T follicular helper cell (primary cell): ENCODE measurements at places on chromosomes 6 and 20.
A peak's percentile ranks its signal among the peaks of the same experiment; 100 is the strongest.

- no peak for DNase-seq
Observed at GRCh38 chr6:162485464-162485863, 242.1 kb downstream of the PRKN start.

DNA sequence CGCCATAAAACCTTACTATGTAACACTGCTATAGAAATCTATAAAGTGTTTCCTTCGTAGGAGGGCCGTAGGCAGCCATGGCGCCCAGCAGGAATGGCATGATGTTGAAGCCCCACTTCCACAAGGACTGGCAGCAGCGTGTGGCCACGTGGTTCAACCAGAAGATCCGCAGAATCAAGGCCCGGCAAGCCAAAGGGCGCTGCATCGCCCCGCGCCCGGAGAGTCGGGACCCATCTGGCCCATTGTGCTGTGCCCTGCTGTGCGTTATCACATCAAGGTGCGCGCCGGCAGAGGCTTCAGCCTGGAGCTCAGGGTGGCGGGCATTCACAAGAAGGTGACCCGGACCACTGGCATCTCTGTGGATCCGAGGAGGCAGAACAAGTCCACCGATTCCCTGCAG, 62.4 kb downstream of the TRIM27 start:
- DNase-seq = no peak

DNA sequence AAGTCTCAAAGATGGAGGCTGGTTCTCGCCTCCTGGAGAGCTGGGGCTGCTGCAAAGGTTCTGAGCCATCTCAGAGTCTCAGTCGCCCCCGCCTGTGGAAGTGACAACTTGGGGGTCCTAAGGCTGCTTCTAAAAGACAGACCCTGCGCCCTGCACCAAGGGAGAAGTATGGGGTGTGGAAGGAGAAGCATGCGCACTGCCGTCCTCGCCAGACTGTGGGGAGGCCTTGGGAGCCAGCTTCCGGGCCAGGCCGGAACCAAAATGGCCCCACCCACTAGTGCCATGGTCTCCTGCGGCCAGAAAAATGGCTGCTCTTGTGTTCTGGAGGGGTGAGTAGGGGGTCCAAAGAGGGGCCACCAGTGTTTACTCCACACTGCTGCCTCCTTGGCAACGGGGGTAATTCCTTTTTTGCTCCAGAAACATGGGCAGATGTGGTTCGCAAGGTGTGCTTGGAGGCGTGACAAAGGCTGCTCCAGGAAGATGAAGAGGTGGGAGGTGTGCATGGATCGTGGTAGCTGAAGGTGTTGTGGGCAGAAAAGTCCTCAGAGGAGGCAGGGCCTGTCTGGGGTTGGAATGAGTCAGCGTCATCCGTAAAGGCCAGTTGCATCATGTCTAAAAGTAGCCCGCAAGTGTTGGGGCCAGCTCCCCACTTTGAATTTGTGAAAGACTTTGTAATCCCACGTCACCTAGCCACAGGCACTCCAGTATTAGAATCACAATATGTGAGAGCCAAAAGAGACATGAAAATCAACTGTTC, 329.8 kb upstream of the SOX4 start:
- no peak for DNase-seq

DNA sequence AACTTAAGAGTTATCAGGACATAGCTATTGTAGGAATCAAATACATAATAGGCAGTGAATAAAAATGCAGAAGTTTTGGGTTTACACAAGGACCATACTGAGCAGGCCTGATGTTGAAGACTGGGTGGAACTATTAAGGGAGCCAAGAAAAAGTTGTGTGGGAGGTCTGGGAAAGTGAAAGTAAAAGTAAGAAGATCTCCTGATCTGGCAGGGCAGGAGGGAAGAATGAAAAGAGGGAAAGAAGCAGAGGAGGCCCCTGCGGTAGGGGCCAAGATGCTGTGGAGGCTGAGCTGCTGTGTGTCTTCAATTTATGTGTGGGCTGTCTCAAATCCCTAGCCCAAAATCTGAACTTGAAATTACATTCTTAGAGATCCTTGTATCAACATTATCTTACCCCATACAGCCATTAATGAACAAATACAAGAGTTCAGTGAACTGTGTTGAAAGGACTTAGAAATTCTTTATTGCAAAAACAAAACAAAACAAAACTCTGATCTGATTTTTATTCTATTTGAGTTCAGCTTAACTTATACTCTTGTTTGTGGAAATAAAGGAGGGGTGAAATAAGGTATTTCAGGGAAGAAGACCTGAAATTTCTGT, 1183.8 kb downstream of the HACE1 start:
- no peak for DNase-seq

DNA sequence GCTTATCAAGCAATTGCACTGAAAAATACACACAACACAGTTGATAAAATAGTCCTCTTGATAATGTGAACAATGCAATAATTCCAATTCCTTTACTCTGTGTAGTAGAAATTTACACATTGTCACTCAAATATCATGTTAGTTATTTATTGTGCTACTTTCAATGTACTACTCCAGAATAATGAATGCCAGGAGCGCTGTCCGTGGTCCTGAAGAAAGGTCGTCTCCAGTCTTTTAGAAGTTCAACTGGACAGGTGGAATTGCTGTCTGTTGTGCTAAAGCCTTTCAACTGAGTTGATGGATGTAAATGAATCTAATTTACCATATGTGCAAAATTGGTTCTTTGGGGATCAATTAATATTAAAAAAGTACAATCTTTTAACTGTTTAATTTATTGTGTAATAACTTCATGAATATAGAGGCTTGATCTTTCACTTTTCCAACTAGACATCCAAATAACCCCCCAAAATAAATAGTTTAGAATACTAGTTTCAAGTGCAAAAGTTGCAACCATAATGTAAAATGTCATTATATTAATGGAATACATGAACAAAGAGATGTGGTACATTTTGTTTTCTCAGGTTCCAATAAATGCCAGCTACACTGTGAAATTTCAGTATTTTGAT, 3.2 kb downstream of the GRIK2 start:
- DNase-seq = no peak

GRCh38 chr20:37527638-37528445, at the start of gene BLCAP:
TSS of gene BLCAP (minus strand) at chr20:37527876. CDS start at chr20:37519174, 8,702 bp downstream.
- peak; percentile 89 for DNase-seq

DNA sequence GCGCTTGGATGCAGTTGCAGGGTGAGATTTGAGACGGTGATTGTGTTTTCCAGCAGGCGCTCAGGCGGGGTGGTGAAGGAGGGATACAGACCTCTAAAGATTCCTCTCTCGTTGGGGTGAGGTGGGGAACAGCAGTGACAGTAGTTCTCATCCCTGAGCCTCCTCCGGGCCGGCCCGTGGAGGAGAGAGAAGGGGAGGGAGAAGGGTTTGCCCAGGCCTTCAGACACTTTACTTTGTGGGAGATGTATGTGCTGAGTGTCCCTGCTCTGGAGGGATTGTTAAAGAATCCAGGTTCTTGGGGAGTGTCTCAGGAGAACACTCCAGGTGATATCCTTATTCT, 41.0 kb downstream of the PSMB9 start:
- no peak for DNase-seq

- no peak for DNase-seq
Observed at GRCh38 chr20:53713328-53714056, 119.9 kb upstream of the ZNF217 start.

GRCh38 chr6:167796192-167796981, 30.3 kb upstream of the AFDN start:
- DNase-seq = no peak

- no peak for DNase-seq
Observed at GRCh38 chr6:27296106-27296783, 15.8 kb downstream of the POM121L2 start.

DNA sequence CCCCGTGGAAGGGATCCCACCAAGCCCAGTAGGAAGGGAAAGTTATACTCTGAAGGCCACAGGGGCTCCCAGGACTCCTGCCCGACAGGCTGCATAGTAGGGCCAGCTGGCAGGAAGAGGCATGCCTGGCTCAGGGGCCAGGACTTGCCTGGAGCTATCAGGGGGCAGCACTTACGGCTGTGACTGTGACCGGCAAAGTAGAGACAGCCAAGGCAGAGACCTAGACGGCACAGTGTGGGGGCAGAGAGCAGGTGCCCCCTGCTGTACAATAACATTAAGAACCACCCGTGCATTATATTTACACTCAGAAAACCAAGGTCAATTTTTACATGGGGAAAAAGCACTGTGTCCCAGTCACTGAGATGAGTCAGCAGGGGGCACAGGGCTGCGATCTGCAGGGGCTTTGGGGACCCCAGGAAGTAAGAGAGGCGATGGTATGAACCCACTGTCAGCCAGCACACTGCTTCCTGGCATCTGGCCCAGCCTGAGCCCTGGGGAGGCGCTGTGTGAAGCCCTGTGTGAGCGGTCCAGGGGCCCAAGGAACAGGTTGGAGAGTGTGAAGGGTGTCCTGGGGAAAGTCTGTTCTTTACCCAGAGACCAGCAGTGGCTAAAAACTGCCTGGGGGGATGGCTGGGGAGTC, 9.9 kb downstream of the CCDC167 start:
- no peak for DNase-seq

DNA sequence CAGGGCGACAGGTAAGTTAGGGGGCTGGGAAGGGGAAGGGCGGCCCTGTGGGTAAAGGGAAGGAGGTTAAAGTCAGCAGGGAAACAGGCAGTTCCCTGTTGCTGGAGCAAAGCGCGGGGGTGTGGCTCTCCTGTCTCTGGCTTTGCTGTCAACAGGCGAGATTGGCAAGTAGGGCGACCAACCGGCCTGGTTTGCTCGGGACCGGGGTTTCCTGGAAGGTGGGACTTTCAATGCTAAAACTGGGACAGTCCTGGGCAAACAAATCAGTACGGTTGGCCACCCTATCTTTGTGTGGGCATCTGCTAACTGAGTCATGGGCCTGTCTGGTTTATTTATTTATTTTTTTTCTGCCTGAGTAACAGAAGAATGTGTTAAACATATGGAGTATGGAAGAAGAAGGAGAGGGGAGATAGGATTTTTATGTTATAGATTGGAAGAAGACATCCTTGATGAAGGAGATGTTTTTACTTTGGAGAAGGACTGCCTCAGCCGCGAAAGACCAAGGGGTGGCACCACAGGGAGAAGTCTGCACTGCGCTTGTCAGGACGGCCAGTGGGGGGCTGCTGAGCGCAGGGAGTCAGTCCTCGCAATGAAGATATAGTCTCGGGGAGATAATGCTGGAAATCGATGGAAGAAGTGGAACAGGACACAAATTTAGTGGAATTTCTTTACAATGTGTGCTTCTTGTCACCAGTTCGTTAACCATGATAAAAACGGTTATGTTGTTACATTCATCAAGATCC, 43.4 kb upstream of the ESR1 start:
- DNase-seq = no peak

- DNase-seq = no peak
Observed at GRCh38 chr6:74642101-74642500, 563.8 kb downstream of the COL12A1 start.

DNA sequence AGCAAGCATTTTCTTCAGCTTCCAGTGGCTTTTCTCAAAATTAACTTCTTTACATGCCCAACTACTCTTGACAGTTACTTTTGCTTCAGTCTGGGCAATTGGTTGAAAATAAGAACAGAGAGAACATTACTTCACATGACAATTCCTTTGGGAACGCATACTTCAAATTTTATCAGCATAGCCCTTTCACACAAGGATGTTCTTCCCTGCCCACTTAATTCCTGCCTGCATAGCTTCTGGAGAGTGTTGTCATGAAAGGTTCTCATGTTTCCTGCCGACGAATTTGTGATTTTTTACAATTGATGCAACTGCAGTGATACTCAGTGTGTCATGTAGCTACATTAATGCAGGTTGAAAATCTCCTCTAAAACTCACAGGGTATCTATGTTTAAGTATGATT, 22.0 kb upstream of the SNRNP48 start:
- no peak for DNase-seq

DNA sequence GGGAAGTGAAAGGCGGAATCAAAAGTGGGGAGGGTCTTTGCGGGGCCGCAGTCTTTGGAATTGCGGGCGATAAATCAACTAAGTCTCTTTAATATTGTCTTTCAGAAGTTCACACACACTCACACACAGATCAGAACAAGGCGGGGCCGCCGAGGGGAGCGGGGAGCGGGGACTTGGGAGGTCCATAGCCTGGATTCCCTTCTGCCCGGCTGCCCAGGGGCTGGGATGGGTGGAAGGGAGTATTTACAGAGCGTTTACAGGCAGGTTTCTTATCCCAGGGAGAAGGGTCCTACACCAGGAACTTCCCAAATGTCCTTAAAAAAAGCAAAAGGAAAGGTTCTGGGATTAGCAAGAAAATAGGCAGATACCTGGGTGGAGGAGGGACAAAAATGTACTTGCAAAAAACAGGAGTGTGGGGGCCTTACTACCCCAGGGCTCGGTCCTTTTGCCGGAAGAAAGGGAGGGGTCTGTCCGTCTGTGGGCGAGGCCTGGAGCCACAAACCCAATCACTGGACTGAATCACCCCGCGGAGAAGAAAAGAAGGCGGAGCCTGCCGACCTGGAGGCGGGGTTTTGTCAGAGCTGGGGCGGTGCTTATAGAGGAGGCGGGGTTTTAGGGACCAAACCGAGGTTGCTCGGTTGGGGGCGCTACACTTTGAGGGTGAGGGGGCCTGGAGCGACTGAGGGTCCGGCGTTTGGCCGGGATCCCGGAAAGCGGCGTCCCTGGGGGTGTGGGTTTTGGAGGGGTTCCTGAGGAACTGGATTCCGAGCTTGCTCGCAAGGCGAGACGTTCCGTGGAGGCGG, 3.2 kb downstream of the PRRT1 start:
- DNase-seq = peak; percentile 43

- DNase-seq = no peak
Observed at GRCh38 chr20:52081791-52082190, 109.8 kb downstream of the ZFP64 start.

DNA sequence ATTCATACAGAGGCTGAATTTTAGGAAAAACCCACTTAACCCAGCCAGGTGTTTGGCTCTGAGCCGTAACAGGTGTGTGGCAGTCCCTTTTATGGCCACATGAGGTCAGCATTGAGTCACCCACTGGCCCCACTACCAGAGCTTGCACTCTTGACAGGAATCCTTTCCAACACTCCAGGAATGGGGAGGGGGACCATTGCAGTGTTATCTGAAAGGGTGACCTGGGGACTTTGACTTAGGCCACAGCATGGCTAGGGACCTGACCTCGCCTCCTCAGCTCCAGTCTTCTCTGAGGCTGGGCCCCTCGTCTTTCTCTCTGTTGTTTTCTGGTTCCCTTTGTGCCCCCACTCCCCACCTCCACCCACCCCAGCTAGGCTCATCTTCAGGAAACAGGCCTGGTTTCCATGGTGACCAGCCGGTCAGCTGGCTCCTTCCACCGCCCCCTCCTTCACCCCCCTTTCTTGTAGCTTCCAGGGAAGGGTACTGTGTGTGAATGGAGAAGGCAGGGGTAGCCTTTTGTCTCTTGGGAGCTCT, 2.1 kb upstream of the TMEM151B start:
- peak; percentile 52 for DNase-seq

- no peak for DNase-seq
Observed at GRCh38 chr6:16956361-16956760, 145.5 kb upstream of the STMND1 start.

DNA sequence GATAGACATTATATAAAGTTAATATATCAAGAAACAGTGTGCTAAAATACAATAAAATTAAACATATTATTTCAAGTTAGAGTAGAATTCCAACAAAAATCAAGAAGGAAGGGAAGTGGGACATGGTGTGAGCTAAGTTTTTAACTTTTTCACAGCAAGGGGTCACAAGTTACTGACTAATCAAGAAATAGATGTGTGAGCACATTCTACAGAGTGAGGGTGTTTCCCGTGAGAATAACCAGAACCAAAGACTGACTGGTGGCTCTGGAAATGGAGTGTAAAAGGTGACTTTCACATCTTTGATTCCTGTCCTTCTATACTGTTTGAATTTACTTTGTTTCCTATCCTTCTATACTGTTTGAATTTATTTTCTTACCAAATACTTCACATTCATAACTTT, 206.6 kb downstream of the TASP1 start:
- no peak for DNase-seq

GRCh38 chr6:144659202-144660182, 374.4 kb downstream of the UTRN start:
- no peak for DNase-seq
